Neural cell (in vitro differentiated cells): ENCODE measurements at places on chromosomes 4 and X. TPM values are rescaled to one million over a fixed set of nuclear protein-coding genes. Genes with fewer than 3 reads are reported as not detected.

The BMPR1B gene
- 1.6 and 2.5 TPM in 2 replicates for polyA plus RNA-seq

The RAI2 gene
- 1.5 and 4.8 TPM in 2 replicates for polyA plus RNA-seq

The DUSP21 gene
- polyA plus RNA-seq: not detected in 2 replicates

The CTAG1A gene
- polyA plus RNA-seq: not detected in 2 replicates

The SLC39A8 gene
- polyA plus RNA-seq: 0.53 TPM in 1 of 2 replicates, not detected in the other

The SLITRK4 gene
- 3.8 and 4.5 TPM in 2 replicates for polyA plus RNA-seq

The N4BP2 gene
- polyA plus RNA-seq: 24.1 and 28.1 TPM in 2 replicates

The IQCM gene
- not detected in 2 replicates for polyA plus RNA-seq

The YY2 gene
- polyA plus RNA-seq: 1.7 and 2.4 TPM in 2 replicates

The MGARP gene
- 1.3 and 1.9 TPM in 2 replicates for polyA plus RNA-seq

The PNMA5 gene
- polyA plus RNA-seq: 1.0 and 1.4 TPM in 2 replicates

The RAB41 gene
- not detected in 2 replicates for polyA plus RNA-seq

The MTNR1A gene
- polyA plus RNA-seq: not detected in 2 replicates

The SOWAHD gene
- polyA plus RNA-seq: 1.0 TPM in 1 of 2 replicates, not detected in the other

The AFP gene
- 0.14 TPM in 1 of 2 replicates, not detected in the other for polyA plus RNA-seq

The ARHGEF38 gene
- not detected in 2 replicates for polyA plus RNA-seq

The AR gene
- 0.82 and 1.1 TPM in 2 replicates for polyA plus RNA-seq

The TCP11X2 gene
- polyA plus RNA-seq: 0.12 TPM in 1 of 2 replicates, not detected in the other

The ASMT gene
- 1.8 TPM in 1 of 2 replicates, not detected in the other for polyA plus RNA-seq

The TLR3 gene
- not detected in 2 replicates for polyA plus RNA-seq

The SLC49A3 gene
- polyA plus RNA-seq: not detected in 2 replicates

The FGD1 gene
- polyA plus RNA-seq: 9.8 and 13.6 TPM in 2 replicates

The MTCP1 gene
- 1.1 and 2.4 TPM in 2 replicates for polyA plus RNA-seq

The CSN1S1 gene
- polyA plus RNA-seq: not detected in 2 replicates

The PACRGL gene
- 35.2 and 41.9 TPM in 2 replicates for polyA plus RNA-seq

The AMBN gene
- polyA plus RNA-seq: 1.2 and 1.5 TPM in 2 replicates
